ENCODE measurements at places on chromosomes 16 and 17.

DNA sequence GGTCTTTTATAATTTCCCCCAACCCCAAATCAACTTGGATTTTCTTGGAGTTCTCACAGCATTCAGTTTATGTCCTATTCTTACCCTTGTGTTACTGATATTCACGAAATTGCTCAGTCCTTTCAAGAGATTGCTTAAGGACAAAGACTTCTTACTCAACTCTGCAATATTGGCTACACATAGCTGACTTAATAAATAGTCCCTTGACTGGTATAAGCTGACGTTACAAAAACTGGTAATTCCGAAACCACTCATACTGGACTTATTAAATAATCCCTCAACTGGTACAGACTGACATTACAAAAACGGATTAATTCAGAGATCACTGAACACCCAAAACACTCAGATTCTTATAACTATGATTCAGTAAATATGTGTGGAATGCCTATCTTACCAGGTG lies 860 bp downstream of the TIGD7 start:
- DNase-seq, result no peak

- DNase-seq, result no peak
Measured at GRCh38 chr17:10290041-10290440, 82.8 kb downstream of the MYH13 start.

- peak; percentile 44 for DNase-seq
Measured at GRCh38 chr17:60039847-60040442, 38.8 kb downstream of the HEATR6 start.

- DNase-seq, result no peak
Measured at GRCh38 chr17:69105907-69106730, 35.6 kb downstream of the ABCA6 start.

- no peak for DNase-seq
Measured at GRCh38 chr17:79220713-79221291, 146.2 kb downstream of the ENGASE start.

GRCh38 chr16:74757349-74757748 lies 17.3 kb downstream of the FA2H start:
- no peak for DNase-seq

DNA sequence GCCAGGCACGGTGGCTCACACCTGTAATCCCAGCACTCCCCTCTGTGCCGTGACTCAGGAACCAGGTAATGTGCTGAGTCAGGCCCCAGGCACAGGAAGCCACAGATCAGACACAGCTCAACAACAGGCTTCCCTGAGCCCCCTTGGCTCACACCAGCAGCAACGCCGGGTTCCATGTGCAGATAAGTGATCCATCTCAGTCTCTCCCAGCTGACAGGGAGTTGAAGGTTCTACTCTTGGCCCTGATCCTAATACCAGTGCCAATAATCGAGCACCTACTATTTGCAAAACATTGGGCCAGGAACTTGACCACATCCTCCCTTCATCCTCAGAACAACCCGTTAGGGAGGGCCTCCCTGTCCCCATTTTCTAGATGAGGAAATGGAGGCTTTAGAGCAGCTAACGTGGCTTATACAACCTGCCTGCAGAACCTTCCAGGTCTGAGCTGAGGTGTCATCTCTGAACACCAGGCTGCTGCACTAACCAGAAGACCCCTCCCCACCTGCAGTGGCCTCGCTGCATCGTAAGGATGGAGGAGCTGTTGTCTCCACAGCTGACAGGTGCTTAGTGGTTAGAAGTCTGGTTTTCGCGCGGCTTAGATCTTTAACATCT lies 64.8 kb upstream of the AMZ2 start:
- no peak for DNase-seq

- peak; percentile 4 for DNase-seq
Measured at GRCh38 chr17:31824766-31825360, 34.2 kb downstream of the COPRS start.

- no peak for DNase-seq
Measured at GRCh38 chr17:58285422-58285810, 4.7 kb upstream of the MPO start.

GRCh38 chr17:17042851-17043460 lies 699 bp downstream of the MPRIP start:
- peak; percentile 77 for DNase-seq

- DNase-seq, result no peak
Measured at GRCh38 chr16:2371421-2371820, 30.9 kb upstream of the ABCA3 start.

GRCh38 chr16:66224626-66225025 lies 141.9 kb upstream of the CDH5 start:
- DNase-seq, result peak; percentile 67
